Amygdala (tissue), 56 donors: ENCODE measurements at places on chromosomes 3 and 15.
A peak's percentile ranks its signal among the peaks of the same experiment; 100 is the strongest.

DNA sequence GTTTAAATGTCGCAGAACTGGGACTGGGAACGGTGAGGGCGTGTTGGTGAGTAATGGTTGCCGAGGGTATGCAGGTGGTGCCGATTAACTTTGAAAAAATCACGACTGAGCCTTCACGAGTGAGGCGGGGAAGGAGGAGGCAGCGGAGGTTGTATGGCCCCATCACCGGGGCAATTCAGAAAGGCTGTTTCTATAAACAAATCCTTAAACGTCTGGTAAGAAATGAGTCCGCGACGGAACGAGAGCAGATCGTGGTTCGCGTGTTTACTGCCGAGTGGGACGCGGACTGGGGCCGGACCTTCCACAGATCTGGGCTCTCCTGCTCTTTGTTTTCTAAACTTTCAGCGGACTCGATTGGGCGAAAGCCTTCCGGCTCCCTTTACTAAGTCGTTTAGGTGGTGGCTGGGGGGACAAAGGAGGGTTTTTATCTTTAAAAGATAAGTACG lies 2.7 kb downstream of the IGF1R start:
- DNase-seq = no peak

DNA sequence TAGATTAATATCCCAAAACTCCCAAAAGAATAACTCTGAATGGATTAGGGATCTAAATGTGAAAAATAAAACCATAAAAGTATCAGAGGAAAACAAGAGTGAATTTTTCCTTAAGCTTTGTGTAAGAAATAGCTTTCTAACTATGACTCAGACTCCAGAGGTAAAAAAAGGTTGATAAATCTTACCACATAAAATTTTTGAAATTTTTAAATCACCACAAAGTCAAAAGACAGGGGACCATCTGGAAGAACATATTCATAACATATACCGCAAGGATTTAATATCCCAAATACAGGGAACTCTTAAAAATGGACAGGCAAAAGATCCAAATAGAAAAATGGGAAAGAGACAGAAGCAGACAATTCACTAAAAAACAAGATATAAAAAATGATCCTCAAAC lies 145.0 kb downstream of the ARNT2 start:
- DNase-seq = no peak

- DNase-seq = no peak
Measured at GRCh38 chr3:25820816-25821486, 31.1 kb downstream of the OXSM start.

DNA sequence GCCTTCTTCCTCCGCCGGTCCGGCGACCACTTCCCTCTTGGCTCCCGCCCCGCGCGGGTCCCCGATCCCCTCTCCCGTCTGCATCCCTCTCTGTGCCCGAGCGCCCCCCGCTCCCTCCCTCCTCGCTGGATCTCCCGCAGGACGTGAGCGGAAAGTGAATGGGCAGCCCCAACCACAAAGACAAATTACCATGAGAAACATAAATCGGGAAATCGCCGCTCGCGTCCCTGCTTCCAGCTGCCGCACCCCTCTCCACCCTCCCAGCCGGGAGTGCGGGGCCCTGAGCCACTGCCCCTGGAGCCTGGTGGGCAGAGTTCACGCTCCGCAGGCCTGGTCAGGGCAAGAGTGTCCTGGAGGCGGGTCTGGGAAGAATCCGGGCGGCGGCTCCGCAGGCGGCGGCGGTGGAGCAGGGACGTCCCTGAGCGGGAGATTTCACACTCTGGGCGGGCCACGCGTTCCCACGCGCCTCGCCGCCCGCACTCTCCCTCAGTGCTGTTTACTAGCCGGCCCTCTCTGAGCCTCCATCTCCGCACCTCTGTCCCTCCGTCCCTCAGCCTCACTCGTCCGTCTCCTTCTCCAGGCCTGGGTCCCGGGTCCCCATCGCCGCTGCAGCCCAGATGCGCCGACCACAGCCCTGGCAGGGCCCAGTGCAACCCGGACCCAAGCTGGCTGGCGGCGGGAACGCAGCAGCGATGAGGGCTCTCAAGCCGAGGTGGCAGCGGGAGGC lies 835 bp downstream of the SEMA5B start:
- no peak for DNase-seq

GRCh38 chr3:153146191-153147053 lies 15.6 kb upstream of the RAP2B start:
- no peak for DNase-seq

DNA sequence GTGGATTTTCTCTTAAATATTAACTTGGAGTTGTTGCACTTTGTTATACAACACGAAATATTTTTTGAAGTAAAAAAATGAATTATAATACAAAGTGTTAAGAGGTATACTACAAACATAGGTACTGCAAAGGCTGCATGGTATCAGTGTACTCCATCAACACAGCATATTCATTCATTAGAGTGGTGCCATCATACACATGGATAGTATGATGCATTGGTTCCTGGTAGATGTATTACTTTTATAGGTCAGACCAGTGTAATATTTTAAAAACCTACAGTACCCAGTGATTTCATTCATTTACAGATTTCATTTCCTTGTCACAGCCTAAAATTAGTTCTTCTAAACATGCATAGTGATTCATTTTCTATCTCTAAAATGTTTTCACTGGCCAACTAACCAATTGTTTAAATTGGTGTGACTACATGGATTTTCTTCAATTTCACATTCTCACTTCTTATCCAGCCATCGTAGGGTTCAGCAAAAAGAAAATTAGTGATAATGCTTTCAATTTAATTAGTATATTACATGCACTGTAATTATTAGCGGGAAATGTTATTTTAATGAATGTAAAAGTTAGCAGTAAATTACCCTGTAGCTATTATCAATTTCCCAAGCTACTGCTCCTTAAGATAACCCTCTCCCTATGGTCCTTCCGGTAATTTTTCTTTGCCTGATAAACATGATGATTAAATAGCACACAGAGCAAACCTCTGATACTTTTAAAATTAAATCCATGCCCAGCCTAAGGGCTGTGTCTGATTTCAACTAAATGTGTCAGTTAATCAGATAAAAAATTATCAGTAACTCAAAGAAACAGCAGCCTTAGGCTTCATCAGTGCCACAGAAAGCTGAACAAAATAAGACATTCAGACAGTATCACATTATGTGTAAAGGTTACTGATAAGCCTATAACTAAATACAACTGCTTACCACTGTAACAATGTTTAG lies 68.4 kb downstream of the DPH6 start:
- DNase-seq = no peak

GRCh38 chr3:64972793-64973192 lies 285.0 kb upstream of the ADAMTS9 start:
- no peak for DNase-seq

- DNase-seq = no peak
Measured at GRCh38 chr3:47588053-47588452, 9.4 kb upstream of the CSPG5 start.

GRCh38 chr3:51982838-51983577 lies at the start of gene ACY1:
Gene ACY1 (plus strand): TSS chr3:51983535. CDS start chr3:51984065, 530 bp downstream.
- DNase-seq = peak; percentile 58

DNA sequence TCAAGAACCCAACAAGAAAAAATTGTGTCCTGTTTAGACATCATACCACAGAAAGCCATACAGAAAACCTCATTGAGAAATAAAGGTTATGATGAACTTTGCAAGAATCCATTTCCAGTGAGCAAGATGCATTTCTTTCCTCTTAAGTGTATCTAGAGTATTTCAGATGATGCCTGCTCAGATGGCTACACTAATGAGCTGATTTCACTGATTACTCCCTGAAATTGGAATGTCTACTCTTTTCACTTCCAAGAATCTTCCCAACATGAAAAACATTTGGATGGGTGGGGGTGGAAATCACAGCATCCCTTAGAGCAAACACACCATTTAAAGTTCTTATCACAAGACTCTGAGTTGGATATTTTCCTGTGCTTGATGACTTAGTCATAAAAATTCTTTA lies 41.4 kb upstream of the IL12A start:
- DNase-seq = no peak

DNA sequence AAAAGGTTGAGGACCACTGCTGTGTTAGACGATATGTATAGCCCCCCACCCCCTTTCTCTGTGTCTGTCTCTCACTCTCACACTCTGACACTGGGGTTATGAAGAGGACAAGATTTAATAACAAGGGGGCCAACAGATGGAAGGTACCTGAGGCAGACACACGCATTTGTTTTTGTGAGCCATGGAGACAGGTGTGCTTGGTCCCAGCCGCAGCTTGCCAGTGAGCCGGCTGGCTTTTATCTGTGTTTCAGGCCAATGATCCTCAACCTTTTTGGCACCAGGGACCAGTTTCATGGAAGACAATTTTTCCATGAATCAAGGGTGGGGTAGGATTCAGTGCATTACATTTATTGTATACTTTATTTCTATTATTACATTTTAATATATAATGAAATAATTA lies 394.9 kb upstream of the RGMA start:
- no peak for DNase-seq

DNA sequence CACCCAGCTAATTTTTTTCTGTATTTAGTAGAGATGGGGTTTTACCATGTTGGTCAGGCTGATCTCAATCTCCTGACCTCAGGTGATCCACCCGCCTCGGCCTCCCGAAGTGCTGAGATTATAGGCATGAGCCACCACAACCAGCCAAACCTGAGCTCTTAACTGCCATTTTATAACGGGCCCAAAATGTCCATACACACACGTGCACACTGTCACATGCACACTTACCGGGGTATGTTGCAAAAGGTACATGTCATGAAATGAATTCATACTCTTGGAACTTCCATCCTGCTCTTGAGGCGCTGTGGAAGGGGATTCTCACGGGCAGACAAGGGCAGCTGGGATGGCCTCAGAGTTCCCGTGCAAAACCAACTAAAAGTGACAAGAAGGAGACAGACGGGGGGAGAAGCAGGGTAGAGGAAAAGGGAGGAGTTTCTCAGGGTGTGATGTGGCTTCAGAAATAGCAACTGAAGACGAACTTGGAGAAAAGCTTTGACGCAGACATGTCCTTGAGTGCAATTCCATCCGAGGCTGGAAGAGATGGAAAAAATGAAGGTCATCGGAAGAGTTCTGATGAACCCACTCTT lies 110.9 kb downstream of the BDH1 start:
- DNase-seq = no peak

- DNase-seq = no peak
Measured at GRCh38 chr3:164450276-164450905, 627.9 kb downstream of the SI start.

DNA sequence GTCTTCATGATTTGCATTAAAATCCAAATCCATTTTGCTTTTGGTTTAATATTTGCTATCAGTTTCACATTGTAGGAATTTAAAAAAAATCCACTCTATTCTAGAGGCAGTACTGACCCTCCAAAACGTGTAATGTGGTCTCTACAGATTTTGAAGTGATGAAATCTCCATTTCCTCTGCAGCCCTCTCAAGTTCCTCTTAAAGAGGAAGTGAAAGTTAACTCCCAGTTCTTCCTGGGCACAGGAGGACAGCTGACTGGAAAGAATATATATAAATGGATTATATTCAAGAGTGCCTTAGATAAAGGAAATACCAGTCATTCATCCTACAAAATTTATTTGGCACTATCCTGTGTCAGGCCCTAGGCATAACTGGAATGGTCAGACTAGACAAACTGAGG lies 83.5 kb upstream of the PLCL2 start:
- no peak for DNase-seq

GRCh38 chr3:159165961-159166360 lies 364.1 kb downstream of the MFSD1 start:
- no peak for DNase-seq

DNA sequence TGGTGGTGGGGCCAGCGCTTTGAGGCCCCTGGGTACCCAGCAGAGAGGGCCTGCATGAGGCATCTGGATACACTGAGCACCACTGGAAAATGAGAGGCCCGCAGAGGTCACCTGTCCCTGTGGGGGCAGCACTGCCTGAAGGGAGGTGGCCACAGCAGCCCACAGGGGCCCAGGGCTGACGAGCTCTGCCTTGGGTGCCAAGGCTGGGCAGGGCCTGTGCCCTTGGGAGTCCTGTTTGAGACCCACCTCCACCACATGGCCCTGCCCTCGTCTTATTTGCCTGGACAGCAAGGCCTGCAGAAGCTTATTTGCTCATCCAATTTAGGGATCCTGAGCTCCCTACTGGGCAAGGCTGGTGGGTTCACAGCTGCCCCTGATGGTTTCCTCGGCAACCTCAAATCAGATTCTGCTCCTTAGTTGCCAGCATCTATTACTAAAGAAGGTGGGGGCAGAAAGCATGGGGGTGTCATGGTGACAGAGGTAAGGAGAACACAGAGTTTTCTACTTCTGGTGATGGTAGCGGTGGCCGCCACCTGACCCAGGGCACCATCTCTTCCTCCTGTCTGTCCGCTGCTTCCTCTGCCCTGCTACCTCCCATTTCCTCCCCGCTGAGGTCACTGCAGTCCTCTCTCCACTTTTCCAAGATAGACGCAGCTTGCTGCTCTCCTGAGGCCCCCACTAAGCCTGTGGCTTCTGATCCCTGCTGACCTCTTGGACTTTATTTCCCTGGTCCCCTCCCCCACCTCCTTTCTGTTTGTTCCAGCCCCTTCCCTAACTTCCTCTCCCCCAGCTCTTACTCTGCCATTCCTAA lies 62.9 kb downstream of the HMCES start:
- DNase-seq = no peak

DNA sequence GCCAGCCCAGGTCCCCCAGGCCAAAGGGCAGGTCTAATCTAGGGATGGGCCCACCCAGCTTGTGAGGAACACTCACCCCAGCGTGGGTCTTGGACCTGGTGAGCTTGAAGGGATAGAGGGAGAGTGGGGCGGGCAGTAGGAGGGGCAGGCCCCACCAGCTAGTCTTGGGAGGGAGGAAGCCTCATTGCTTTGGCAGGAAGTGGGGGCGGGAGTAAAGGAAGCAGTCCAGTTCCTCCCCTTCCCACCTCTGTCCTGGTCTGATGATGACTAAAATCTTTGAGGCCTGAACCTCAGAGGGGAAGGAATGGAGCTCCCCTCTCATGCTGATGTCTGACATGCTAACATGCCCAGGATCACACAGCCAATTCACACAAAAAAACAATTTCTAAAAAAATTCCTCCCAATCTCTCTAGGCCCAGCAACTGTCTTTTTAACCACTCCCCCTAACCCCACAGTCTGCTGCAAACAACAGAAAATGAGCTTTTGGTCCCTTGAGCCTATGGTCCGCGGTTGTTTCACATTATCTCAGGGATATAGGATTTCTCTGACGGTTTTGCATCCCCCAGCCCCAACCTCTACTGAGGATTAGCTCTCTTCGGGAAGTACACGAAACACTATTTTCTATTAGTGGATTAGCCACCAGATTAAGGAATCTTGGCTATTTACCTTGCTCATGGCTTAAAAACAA lies 30.7 kb upstream of the DUSP7 start:
- no peak for DNase-seq

GRCh38 chr3:87361956-87362355 lies 85.6 kb upstream of the POU1F1 start:
- DNase-seq = no peak

- no peak for DNase-seq
Measured at GRCh38 chr3:31399271-31399670, 133.5 kb upstream of the STT3B start.

GRCh38 chr15:66594344-66594743 lies 28.5 kb upstream of the LCTL start:
- DNase-seq = no peak

- no peak for DNase-seq
Measured at GRCh38 chr3:142216321-142216720, 9.1 kb downstream of the GK5 start.

GRCh38 chr15:28096411-28096669 lies 2.8 kb downstream of the OCA2 start:
- no peak for DNase-seq

- no peak for DNase-seq
Measured at GRCh38 chr3:11845651-11846050, 1.0 kb downstream of the TAMM41 start.

GRCh38 chr3:30227571-30228301 lies 378.7 kb upstream of the TGFBR2 start:
- DNase-seq = no peak

- no peak for DNase-seq
Measured at GRCh38 chr3:20096135-20096685, 56.0 kb downstream of the KAT2B start.
